Head of caudate nucleus (tissue), 42 donors: ENCODE measurements at places on chromosomes 2 and 18.

DNA sequence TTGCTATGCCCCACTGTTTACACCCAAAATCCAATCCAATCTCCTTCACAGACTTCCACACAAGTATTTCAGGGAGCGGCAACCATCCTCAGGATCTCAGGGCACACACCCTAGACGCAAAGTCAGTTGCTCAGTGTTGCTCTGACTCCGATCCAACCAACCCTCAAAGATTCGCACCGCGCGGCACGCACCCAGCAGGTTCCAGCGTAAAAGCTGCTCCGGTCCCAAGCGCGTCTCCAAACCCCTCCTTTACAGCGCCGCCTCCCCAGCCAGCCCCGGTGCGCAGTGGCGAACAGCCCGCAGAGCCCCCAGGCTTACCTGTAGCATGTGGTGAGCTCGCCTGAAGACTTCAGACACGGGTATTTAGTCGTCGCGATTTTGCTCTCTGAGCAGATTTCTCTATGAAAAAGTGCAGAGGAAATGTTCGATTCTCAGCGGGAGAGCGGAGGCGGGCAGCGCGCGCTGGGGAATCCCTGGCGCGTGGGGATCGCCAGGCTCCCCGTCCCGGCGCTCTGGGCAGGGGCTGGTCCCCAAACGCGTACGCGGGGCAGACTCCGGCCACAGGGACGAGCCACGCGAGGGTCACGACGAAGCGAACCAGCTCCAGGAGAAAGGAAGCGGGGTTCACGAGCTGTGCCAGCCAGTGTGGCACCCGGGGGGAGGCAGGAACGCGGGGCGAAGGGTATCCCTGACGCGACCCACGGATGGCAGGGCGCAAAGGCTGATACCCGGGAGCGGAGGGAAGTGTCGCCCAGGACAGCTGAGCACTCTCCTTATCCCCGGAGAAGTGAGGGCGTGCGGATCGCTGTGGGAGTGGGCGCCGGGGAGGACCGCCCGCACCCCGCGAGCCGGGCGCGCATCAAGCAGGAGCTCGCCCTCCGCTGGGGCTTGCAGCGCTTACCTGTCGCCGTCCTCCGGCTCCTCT lies 650 bp downstream of the CCBE1 start:
- DNase-seq, result peak; percentile 10

GRCh38 chr18:62327977-62328376 lies 2.9 kb downstream of the TNFRSF11A start:
- no peak for DNase-seq

DNA sequence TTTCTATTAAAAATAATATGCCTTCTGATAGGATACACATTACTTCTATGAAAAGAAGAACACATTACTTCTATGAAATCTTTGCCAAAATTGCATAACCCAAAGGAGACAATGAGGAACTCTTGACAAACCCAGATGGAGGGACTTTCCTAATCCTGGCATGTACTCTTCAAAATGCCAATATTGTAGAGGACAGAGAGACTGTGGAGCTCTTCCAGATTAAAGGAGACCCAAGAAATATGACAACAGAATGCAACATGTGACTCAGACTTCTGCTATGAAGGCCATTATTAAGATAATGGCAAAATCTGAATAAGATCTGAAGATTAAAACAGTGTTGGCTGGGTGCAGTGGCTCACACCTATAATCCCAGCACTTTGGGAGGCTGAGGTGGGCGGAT lies 22.2 kb downstream of the SOWAHC start:
- DNase-seq, result no peak

GRCh38 chr2:98827625-98828368 lies 96.9 kb upstream of the MGAT4A start:
- no peak for DNase-seq

- DNase-seq, result no peak
Observed at GRCh38 chr2:66852953-66853352, 418.0 kb downstream of the MEIS1 start.

GRCh38 chr2:86298411-86299390 lies 38.7 kb downstream of the REEP1 start:
- no peak for DNase-seq

- no peak for DNase-seq
Observed at GRCh38 chr2:9717886-9718451, 87.2 kb upstream of the YWHAQ start.

- DNase-seq, result no peak
Observed at GRCh38 chr2:419687-420317, 131.9 kb upstream of the ALKAL2 start.

GRCh38 chr2:39183673-39184072 lies 60.1 kb downstream of the CDKL4 start:
- DNase-seq, result no peak

DNA sequence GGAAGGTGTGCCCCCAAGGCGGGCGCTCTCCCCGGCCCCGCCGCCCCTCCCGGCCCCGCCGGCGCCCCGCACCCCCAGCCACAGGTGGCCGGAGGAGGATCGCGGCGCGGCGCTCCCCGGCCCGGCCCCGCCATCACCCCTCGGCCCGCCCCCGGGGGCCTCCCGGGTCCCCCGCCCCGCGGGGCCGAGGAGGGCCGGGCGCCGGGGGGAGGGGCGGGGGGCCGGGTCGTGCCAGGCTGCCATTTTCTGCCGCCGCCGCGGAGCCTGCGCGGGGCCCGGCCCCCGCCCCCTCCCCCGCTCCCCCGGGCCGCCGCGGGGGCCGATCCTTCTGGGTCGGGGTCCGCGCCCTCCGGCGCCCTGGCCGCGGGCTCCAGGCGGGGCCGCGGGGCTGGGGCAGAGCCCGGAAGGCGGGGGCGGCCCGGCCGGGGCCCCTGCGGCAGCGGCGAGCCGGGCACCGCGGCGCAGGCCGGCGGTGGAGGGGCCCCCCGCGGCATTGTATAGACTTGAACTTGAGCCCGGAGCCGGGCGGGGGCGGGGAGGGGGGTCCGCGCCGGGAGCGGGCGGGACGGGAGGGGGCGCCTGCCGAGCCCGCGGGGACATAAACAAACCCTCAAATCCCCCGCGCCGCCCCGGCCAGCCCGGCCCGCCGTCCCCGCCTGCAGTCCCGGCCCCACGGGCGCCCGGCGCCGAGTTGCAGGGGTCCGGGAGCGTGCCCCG lies 556 bp downstream of the DNMT3A start:
- peak; percentile 81 for DNase-seq

- DNase-seq, result no peak
Observed at GRCh38 chr2:25524507-25524906, 148.9 kb downstream of the DTNB start.

GRCh38 chr18:45617284-45617683 lies 2.0 kb downstream of the SLC14A2 start:
- no peak for DNase-seq

GRCh38 chr18:62523255-62523588 lies 397 bp downstream of the ZCCHC2 start:
- no peak for DNase-seq

DNA sequence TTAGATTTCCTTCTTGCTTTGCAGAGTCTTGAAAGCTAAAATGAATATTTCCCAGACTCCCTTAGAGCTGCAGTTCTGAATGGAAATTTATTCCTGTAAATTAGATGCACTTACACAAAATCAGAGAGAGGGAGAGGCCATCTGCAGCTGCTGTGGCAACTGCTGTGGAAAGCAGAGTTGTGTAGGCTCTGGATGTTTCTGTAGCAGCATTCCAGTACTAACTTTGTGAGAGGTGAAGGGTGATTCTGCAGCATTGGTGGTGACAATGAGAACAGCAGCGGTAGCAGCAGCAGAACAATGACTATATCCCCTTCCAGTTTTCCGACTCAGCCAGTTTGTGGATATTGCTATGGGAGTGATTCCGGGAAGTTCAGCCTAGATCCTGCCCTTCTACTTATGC lies 433.0 kb upstream of the REG3G start:
- DNase-seq, result no peak

DNA sequence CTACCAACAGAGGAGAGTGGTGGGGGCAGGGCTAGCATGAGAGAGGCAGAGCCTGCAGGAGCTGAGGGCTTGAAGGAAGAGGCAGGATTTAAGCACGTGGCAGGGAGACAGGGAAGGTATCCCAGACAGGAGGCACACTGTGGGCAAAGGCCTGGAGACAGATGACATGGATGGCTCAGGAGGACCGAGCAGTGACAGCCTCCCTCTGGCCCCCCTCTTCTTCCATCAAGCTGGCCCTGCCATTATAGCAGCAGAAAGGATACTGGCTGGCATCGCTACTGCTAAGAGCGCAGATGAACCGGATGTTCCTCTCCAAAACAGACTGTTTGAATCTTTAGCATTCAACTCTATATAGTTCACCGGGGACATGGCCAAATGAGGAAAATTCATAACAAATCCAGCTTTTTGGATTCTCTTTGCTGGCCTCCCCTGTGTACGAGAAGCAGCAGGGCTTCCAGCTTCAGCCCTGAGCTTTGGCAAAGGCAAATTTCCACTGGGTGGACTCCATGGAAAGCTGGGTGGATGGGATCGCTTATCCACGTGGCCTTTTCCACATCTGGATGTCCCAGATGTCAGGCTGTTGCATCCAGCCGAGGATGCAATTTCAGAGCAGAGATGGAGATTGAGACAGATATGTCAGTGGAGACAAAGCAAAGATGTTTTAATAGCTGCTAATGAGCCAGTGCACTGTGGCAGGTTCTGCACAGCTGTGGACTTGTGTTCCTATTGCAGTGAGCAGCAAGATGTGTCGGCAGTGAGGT lies 36.2 kb downstream of the CAPN13 start:
- DNase-seq, result no peak

- no peak for DNase-seq
Observed at GRCh38 chr2:38731684-38732221, 19.4 kb downstream of the SRSF7 start.

DNA sequence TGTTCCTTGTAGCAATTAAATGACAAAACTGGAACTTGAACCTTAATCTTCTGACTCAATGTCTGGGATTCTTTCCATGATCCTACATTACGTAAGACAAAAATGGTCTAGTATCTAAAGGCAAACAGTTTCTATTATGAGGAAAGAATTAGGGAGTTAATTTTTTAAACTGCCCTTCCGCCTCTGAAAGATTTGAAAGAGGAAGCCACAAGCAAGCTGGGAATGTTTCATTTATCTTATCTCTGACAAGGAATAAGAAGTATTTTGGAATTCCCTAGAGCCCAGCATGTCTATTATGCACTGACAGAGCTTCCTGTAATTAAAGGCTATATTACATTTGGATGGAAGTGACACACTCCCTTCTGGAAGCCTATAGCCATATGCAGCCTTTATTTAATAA lies 558.8 kb upstream of the CDH2 start:
- DNase-seq, result no peak

- no peak for DNase-seq
Observed at GRCh38 chr2:27730261-27730662, 41.3 kb upstream of the MRPL33 start.

DNA sequence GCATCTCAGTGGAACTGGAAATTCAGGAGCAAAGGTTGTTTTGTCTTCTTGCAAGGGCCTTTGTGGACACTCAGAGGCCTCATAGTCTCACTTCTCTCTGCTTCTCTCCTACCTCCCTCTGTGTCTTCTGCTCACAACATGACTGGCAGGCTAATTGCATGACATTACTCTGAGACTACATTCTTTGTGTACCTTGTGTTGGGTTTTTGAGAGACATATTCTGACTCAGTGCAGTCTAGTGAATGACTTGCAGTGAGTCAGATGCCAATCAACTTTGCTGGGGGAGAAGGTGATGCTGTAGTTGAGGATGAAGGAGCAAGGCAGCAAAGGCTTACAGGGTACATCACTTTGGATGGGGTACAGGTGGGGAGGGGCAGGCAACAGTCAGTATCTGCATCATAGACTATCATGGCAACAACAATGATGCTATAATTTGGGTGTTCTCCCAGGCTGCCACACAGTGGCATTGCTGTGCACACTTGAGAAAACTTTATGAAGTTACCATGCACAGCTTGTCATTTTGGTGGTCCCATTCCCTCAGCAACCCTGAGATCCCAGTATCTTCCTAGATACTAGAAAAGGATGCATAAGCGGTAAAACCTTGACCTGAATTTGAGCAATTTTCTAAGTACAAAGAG lies 69.3 kb upstream of the SLC16A14 start:
- DNase-seq, result no peak

DNA sequence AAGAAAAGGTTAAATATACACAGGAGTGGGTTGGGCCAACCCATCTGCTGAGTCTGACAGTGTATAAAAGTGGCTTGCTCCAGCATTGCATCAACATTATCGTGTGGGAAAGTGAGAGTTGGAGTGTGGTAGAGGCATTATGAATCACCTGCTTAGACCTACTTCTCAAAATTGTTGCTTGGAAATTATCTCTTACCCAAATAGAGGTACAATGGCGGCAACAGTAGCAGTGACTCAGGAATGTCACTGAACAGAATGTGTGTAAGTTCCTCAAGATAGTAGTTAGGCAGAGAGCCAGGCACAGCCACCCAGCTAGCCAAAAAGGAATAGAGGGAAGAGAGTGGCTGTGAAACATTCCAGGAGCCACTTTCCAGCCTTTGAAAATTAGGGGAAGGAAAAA lies 616.0 kb downstream of the NUP35 start:
- no peak for DNase-seq

DNA sequence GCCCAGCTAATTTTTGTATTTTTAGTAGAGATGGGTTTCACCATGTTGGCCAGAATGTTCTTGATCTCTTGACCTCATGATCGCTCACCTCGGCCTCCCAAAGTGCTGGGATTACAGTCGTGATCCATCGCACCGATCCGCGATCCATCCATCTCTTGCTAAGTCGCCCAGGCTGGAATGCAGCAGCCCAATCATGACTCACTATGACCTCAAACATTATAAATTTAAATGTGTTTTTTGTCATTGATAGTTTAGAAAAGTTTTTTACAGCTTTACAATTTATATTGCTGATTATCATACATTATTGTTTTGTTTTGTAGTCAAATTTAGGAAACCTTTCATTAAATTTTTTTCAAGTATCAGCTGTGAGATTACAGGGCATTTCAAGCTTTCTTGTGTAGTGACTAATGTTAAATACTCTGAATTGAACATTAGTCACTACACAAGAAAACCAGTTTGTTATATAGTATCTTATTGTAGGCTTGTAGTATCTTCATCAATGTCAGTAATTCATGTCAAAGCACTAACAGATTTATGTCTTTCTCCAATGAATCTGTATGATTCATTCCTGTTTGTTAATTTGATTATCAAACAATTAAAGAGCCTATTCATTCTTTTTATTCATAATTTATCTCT lies 37.5 kb downstream of the NR4A2 start:
- DNase-seq, result no peak

DNA sequence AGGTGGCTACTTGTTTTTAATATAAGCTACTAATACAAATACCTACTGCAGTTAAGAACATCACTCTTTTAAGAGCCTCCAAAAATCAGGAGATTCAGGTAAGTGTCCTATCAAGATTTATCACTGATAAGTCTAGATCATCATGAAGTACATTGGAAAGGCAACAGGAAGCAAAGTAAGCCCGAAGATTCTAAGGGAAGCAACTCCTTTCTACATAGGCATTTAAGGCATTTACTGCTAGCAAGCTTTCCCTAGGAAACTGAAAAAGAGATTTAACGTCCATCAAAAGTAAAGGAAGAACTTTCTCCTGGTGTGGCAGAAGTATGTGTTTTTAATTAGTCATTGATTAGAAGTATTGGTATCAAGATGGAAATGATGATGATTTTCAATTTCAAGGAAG lies 3.7 kb downstream of the STK17B start:
- DNase-seq, result no peak

GRCh38 chr2:157254041-157254440 lies 3.5 kb upstream of the GALNT5 start:
- no peak for DNase-seq
